Activated T-helper 2 cell treated with anti-CD3 and anti-CD28 coated beads, Interferon-gamma antibody, Interleukin-2, Interleukin-4, amounts not matched to agents 10 μg/mL and 5 μg/mL and 100 μg/mL, durations not matched to agents 14 hours and 24 hours and 36 hours (primary cell): ENCODE measurements at places on chromosomes 7 and 10. TPM values are rescaled to one million over a fixed set of nuclear protein-coding genes. Genes with fewer than 3 reads are reported as not detected.

ANLN gene
- 38.0 and 38.7 TPM in 2 replicates for total RNA-seq

VPS37D gene
- total RNA-seq: 0.30 and 0.34 TPM in 2 replicates

CTAGE8 gene
- 1.2 and 2.1 TPM in 2 replicates for total RNA-seq

CCDC172 gene
- not detected in 2 replicates for total RNA-seq

PDE6C gene
- not detected in 2 replicates for total RNA-seq

DNAJC1 gene
- 24.0 and 24.5 TPM in 2 replicates for total RNA-seq

CDC123 gene
- 153 and 156 TPM in 2 replicates for total RNA-seq

DNA sequence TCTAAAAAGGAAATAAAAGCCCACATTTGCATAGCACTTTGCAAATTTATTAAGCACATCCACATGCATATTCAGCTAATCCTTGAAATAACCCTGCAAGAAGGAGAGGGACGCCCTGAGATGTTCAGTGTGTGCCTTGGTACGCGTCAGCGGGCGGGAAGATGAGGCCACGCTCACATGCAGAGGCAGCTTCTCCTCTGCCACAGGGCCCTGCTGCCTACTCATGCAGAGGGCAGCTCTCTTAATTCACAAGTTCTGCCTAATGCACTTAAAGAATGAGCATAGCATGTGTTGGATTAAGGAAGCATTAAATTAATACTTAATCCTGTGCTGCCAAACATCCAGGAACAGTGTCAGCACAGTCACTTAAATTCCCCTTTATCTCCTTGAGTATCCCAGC is 132.3 kb downstream of the HECW1 start:
- H3K4me1 ChIP-seq: no peaks in the 10 kb centered on the region
- peaks cover 2% of the 10 kb centered on the region for H3K27me3 ChIP-seq
- no peak for DNase-seq
- no peak overlapping the region for H3K27ac ChIP-seq

DNA sequence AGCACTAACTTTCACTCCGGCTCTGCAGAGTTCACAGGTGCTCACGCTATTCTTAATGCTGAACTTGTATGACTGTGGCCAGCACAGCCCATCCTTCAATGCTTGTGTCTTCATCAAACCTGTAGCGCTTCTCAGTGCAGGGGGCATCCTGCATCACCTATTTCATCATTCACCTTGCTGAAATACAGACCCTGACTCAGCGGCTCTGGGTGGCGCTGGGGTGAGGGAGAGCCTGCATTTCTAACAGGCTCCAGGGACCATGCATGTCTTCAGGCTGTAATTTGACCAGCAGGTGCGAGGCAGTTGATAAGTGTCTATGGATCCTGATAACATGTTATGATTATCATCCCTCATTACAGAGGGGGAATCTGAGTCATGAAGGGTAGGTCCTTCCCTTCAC is 89.3 kb downstream of the VOPP1 start:
- peaks cover 27% of the 10 kb centered on the region for H3K36me3 ChIP-seq
- H3K4me3 ChIP-seq: no peak overlapping the region
- H3K27ac ChIP-seq: no peak overlapping the region
- H3K4me1 ChIP-seq: peaks cover 26% of the 10 kb centered on the region

DNA sequence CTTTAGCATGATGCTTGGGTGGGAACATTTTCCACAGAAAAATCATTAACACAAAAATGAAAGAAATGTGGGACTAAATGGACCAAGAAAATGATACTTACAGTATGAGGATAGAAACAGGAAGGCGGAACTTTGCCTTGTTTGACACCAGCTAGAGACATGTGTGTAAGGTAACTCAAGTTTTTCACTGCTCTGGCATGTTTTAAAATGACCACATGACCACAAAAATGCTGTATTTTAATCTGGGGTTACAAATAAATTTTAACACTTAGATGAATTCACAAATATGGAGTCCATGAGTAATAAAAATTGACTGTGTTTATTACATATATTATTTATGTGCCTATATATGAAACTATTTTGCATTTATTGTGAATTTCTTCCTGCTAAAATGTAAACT is 100.9 kb upstream of the PHYHIPL start:
- H3K4me3 ChIP-seq: no peak overlapping the region
- no peaks in the 10 kb centered on the region for H3K36me3 ChIP-seq
- no peak overlapping the region for H3K27ac ChIP-seq
- no peak for DNase-seq

GRCh38 chr10:61987951-61988379 is 86.5 kb downstream of the ARID5B start:
- peak overlapping the region; percentile 90 for H3K27ac ChIP-seq
- peaks cover 67% of the 10 kb centered on the region for H3K4me1 ChIP-seq
- peak; percentile 36 for DNase-seq
- H3K36me3 ChIP-seq: peaks cover 48% of the 10 kb centered on the region
- no peaks in the 10 kb centered on the region for H3K27me3 ChIP-seq
- H3K4me3 ChIP-seq: peak overlapping the region; percentile 46

DNA sequence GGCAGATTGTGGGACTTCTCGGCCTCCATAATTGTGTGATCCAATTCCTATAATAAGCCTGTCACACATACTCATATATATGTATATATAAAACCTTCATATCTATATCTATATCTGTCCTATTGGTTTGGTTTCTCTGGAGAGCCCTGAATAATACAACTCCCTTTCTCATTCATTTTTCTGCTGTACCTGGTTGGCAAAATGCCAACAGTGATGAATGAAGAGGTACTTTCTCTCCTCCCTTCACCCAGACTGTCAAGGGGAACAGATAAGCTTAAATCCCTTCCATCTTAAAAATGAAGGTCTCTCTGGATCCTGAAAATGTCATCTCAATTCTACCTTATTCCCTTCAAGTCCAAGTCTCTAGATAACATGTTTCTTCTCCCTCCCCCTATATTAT is 60.3 kb upstream of the FOXP2 start:
- H3K36me3 ChIP-seq: no peaks in the 10 kb centered on the region
- H3K27ac ChIP-seq: no peak overlapping the region
- no peaks in the 10 kb centered on the region for H3K27me3 ChIP-seq
- H3K4me1 ChIP-seq: no peaks in the 10 kb centered on the region
- no peak for DNase-seq
- no peak overlapping the region for H3K4me3 ChIP-seq

DNA sequence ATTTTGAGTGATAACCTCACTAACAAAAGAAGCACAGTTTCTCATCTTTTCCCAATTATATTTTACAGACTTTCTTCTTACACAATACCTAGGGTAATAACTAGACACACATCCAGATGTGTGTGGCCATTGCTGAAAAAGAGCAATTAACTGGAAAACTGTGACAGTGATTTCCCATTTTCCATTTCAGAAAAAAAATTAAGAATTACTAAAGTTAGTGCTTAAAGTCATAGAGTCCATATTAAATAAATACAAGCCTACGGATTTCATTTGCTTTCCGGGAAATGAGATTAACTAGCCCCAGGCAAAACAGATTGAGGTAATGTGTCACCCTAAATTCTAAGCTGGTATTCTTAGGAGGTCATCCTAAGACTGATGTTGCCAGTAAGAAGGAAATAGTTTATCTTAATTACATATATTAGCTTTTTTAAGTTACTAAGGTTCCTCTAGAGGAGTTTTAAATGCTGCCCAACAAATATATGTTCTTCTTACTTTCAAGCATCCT is 10.2 kb upstream of the MACC1 start:
- no peak overlapping the region for H3K4me3 ChIP-seq
- no peaks in the 10 kb centered on the region for H3K4me1 ChIP-seq
- peaks cover 4% of the 10 kb centered on the region for H3K27me3 ChIP-seq

DNA sequence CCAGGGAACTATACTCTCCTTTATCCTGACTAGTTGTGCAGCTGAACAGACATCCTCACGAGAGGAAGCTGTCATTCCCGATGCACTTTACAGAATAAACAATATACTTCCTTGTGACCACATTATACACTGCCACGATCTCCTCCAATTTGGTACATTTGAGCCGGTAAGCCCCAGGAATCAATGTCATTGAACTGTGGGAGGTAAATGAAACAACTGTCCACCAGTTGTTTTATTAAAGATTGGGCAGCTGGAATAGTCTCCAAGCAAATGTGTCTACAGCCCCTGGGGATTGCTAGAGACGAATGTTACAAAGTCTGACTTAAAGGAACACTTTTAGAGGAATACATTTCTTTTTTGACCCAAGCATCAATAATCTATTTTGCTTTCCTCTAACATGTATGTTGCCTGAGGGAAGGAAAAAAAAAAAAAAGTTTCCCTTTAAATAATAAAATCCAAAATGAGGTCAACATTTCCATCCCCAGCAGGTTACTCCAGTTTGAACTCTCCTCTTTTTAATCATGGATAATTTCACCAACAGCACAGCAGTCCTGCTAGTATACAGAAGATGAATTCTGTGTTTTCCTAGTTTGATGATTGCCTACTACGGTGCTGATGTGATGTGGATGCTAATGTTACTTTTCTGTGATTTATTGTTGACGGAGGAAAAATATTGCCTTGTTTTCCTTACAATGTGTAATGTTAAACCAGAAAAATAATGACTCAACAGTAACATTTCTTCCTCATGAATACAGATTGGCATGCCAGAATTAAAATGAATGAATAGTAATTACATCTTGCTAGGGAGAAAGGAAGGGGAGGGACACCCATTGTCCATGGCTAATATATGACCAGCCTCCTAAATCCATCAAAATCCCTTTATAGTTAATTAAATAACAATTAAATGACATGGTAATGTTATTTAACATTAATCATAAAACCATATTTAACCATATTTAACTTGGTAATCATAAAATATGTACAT is 360.9 kb downstream of the NEBL start:
- H3K36me3 ChIP-seq: no peaks in the 10 kb centered on the region
- no peaks in the 10 kb centered on the region for H3K4me1 ChIP-seq
- no peak for DNase-seq
- no peaks in the 10 kb centered on the region for H3K27me3 ChIP-seq
- no peak overlapping the region for H3K27ac ChIP-seq

GRCh38 chr7:150854066-150855000 is 2.0 kb downstream of the AOC1 start:
- H3K27me3 ChIP-seq: peaks cover 16% of the 10 kb centered on the region
- no peak overlapping the region for H3K27ac ChIP-seq
- H3K36me3 ChIP-seq: no peaks in the 10 kb centered on the region
- DNase-seq: no peak
- H3K4me3 ChIP-seq: no peak overlapping the region

DNA sequence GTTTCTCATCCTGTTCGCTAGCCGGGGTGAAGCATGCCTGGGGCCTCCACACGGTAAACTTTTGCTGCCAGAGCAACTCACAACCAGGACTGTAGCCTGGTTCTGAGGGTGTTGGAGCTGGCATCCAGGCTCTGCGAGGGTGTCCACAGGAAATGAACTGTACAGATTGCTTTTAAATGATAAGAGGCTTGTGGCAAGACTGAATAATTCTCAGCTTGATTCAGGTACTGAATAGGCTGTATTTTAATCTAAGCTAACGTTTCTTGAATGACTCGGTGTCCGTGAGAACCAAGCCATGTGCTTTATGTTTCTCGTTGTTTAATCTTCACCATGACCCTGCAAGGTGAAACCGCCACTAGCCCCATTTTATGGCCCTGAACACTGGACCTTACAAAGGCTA is 49.3 kb downstream of the EEPD1 start:
- no peak overlapping the region for H3K27ac ChIP-seq
- H3K4me3 ChIP-seq: no peak overlapping the region
- DNase-seq: no peak
- H3K4me1 ChIP-seq: peaks cover 25% of the 10 kb centered on the region
- H3K27me3 ChIP-seq: peaks cover 2% of the 10 kb centered on the region

- no peak overlapping the region for H3K27ac ChIP-seq
- no peak overlapping the region for H3K4me3 ChIP-seq
- DNase-seq: no peak
- H3K27me3 ChIP-seq: no peaks in the 10 kb centered on the region
Observed at GRCh38 chr7:135877805-135878204, 99.4 kb downstream of the MTPN start.

- no peak for DNase-seq
- H3K27me3 ChIP-seq: peaks cover 4% of the 10 kb centered on the region
- peaks cover 50% of the 10 kb centered on the region for H3K36me3 ChIP-seq
- peaks cover 21% of the 10 kb centered on the region for H3K4me1 ChIP-seq
Observed at GRCh38 chr7:151226560-151226874, 488 bp downstream of the ABCF2 start.

GRCh38 chr7:4957847-4958476 is 1.0 kb downstream of the MMD2 start:
- peaks cover 20% of the 10 kb centered on the region for H3K27me3 ChIP-seq
- peaks cover 2% of the 10 kb centered on the region for H3K4me1 ChIP-seq
- no peaks in the 10 kb centered on the region for H3K36me3 ChIP-seq
- DNase-seq: no peak
- no peak overlapping the region for H3K4me3 ChIP-seq
- H3K27ac ChIP-seq: no peak overlapping the region

DNA sequence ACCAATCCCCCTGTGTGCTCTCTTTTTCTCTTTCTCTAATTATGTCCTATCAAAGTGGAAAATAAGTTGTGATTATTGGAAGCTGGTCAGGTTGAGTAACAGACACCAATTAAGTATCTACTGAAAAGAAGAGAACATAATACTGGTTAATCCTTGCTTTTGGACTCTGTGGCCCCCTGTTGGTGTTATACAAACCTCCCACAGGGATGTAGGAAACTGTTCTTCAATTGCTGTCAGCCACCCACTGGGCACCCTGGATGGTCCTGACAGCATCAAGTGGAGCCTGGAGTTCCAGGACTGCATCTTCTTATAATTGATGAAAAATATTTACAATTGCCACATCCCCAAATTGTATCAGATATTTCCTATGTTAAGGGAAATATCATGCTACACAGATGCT is 939.7 kb downstream of the KCNMA1 start:
- no peaks in the 10 kb centered on the region for H3K27me3 ChIP-seq

DNA sequence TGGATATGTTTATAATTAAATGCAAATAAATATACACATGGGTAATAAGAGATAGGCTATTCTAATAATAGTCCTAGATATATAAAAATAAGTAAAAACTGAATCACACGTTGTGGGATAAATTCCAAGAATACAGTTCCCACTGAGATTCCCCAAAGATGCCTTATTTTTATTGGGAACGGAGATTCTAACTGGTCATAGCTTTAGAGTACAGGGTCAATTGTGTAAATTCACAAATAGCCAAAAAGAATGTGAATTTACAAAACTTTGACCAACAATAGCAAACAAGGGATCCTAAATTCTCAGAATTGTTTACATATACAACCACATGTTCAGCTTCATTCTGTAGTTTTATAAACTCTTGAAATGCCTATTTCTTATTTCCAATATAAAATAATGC is 65.0 kb downstream of the VSTM4 start:
- H3K36me3 ChIP-seq: no peaks in the 10 kb centered on the region
- DNase-seq: no peak
- H3K27ac ChIP-seq: no peak overlapping the region

GRCh38 chr10:7445474-7446185 is 34.8 kb upstream of the SFMBT2 start:
- no peak for DNase-seq
- H3K27me3 ChIP-seq: peaks cover 25% of the 10 kb centered on the region
- no peak overlapping the region for H3K27ac ChIP-seq
- no peaks in the 10 kb centered on the region for H3K4me1 ChIP-seq
- no peaks in the 10 kb centered on the region for H3K36me3 ChIP-seq
- no peak overlapping the region for H3K4me3 ChIP-seq

DNA sequence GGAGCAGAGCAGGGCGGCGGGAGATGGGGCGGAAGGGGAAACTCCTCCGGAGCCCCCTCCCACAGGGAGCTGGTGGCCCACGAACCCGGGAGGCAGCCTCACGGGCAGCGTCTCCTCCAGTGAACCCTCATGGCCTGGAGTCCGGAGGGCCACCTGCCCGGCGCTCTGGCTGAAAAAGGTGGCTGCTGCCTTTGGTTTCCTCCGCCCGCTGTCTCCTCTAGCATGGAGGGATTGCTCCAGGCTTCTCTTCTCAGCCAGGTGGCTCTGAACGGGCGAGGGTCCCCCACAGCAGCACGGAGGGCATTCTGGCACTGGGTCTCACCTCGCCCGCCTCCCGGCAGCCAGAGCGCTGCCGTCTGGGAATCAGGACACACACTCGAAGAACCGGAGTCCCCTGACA is 177.3 kb upstream of the PFKP start:
- H3K4me3 ChIP-seq: no peak overlapping the region
- peaks cover 9% of the 10 kb centered on the region for H3K4me1 ChIP-seq
- no peaks in the 10 kb centered on the region for H3K36me3 ChIP-seq
- DNase-seq: no peak
- no peak overlapping the region for H3K27ac ChIP-seq
- H3K27me3 ChIP-seq: peaks cover 8% of the 10 kb centered on the region
